ENCODE measurements at places on chromosomes 11 and 22.

- DNase-seq = no peak
Observed at GRCh38 chr11:12174477-12175143, 64.2 kb downstream of the MICAL2 start.

DNA sequence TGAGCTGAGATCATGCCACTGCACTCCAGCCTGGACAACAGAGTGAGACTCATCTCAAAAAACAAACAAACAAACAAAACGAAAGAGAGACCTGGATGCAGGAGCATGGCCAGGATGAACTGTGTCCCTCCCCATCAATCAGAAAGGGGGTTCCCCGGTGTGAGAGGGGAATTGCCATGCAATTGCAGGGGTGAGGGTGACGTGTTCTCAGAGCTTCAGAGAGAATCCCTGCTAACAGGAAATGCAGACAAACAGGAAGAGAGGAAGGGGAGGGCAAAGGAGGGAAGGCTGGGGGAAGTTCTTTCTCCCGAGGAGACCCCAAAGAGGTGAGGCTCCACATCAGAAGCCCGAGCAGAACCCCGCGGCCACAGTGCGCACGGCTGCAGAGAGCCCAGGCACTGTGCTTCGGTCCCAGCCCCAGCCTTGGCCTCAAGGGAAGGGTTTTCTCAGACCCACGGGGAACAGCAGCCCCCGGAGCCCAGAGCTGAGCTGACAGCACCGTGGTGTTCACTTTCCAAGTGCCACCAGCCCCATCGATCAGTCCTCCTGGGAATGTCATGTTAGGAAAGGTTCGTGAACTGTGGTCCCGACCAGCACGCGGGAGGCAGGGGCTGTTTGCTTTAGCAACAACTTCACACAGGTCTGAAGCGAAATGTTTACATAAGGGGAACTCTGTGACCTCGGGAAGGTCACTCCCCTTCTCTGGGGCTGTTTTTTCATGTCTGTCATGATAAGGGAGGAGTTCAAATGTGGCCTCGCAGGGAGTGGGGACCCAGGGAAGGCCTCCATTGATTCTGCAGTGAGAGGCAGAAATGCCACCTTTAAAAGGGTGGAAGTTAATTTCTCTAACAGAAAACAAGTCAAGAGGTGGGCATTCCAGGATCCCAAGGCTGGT is 108.0 kb upstream of the ANO1 start:
- DNase-seq = no peak

GRCh38 chr11:818396-819128 is at the start of gene PNPLA2:
Gene PNPLA2 (plus strand): TSS chr11:818914. CDS start chr11:819719, 805 bp downstream.
- no peak for DNase-seq

GRCh38 chr22:17664414-17665055 is 26.0 kb downstream of the BCL2L13 start:
- DNase-seq = no peak

DNA sequence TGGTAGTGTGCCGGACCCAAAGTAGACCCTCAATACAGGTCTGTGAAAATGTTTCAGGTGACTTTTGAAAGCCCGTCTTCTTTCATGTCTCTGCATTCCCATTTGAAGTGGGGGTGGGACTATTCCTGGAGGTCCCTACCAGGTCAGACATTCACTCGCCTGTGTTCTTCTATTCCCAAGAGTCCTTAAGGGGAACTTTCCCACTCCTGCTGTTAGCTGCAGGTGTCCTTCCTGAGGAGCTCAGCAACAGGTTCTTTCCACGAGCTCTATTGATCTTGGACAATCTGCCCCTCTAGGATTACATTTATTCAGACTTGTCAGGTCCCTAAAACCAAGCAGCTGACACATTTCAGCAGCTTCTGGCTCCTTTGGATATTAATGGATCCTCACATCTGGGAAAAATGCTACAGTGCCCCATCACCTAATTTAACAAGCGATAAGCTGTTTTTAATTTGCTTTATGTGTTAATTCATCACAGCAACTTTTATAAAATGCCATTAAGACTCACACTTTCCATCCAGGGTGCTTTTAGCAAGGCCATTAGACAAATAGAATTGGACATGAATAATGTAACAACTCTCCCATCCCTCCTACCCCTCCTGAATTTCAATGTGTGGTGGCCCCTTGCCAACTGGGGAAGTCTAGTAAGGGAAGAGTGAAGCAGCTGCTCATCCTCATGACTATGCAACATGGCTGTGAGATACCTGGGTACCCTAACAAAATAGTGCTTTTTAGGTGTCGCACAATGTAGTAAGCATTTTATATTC is 259.5 kb upstream of the CCDC90B start:
- no peak for DNase-seq

DNA sequence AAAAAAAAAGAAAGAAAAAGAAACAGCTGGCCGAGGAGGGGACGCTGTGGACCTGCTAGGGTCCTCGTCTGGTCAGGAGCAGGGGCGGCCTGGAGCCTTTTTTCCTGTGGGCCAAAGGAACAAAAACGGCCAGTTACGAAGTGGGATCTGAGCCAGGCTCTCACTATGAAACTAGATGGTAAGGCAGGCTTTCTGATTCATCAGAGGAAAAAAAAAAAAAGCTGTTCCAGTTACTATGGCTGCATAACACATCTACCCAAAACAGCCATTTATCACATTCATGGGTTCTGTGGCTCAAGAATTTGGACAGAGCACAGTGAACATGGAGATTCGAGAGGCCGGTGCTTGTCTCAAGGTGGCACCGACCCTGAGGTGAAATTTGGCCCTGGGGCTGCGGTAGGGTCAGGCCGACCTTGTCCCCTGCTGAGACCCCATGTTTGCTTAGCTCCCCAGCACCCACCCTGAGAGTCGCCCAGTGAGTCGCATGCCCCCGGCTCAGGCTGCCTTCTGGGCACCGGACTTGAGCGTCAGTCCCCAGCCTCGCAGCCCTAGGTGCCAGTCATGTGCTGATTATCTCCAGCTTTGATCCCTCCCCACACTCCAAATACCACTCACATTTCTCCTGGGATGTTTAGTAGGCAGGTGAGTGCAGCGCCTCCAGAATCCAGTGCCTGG is 34.2 kb downstream of the MRGPRD start:
- no peak for DNase-seq

GRCh38 chr22:24925586-24926427 is 20.7 kb downstream of the LHFPL7 start:
- DNase-seq = no peak

DNA sequence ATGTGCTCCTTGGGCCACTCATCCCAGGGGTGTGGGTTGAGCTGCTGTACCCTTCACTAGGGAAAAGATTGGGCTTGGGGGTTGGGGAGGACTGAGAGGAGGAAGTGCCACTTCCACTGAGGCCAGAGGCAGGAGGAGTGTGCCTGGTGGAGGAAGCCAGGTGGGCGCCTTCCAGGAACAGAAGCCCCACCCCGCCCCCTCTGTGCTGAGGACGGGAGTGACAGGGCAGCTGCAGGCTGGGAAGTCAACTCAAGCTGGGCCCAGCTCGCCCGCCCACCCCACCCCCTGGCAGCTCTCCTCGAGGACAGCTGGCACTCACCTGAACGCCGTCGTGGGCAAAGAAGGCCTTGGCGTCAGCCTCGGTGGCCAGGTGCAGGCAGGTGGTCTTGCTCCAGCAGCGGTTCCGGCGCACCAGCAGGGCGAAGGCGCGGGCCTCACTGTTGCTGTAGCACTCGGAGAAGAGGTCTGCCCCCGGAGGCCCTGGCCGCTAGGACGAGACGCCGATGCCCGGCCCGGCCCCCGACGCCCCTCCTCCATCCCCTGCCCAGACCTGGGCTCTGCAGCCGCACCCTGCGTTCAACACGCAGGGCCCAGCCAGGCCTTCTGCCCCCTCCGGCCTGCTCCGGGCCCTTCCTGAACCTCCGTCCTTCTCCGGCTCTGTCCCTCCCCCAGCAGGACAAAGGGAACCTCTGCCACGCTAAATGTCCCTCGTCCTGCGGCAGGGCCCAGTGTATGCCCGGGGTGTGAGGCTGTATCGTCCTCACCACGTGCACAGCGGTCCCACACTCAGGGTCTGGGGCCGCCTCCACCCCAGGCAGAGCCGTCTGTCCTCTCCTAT is 13.4 kb downstream of the TSSC4 start:
- no peak for DNase-seq

GRCh38 chr11:125275905-125276618 is 111.5 kb downstream of the PKNOX2 start:
- DNase-seq = no peak

DNA sequence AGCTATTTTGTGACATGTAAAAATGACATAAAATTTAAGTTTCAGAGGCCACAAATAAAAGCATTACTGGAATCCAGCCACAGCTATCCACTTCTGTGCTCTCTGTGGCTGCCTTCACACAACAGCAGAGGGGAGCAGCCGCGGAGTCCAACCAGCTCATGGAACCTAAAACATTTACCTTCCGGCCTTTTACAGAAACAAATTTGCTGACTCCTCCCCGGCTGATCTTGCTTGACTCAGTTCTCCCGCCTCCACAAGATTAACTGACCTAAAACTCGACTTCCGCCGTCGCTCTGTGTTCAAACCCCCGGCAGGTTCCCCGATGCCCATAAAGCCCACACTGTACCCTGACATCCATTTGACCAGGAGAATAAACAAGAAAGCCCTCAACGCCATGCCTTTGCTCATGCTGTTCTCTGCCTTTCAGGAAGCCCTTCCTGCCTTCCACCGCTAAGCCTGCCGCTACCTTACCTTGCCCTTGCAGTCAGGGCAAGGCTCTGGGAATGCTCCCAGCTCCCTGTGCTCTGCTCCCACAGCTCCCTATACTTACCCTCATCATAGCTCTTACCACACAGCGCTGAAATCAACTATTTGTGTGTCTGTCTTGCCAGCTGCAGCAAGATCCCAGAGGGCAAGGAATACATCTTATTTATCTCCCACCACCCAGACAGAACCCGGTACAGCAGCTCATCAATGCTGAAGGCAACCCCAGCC is 35.4 kb downstream of the MICAL3 start:
- no peak for DNase-seq

GRCh38 chr11:116885951-116886655 is 48.7 kb upstream of the APOA1 start:
- DNase-seq = no peak

DNA sequence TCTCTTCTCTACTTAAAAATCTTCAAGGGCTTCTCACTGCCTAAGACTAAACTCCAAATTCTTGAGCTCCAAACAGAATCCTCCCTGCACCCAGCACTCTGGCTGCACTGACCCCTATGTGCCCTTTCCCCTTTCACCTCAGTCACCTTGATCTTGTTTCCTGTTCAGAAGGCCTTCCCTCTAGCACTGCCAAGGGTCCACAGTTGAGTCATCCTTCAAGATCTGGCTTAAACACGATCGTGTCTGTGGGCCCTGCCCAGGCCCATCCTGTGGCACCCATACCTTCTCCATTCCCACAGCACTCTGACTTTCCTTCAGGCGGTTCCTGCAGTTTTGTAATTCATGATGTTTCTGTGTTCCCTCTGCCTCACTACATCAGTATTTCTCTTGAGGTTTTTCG is 129.2 kb downstream of the ARL14EP start:
- DNase-seq = no peak

DNA sequence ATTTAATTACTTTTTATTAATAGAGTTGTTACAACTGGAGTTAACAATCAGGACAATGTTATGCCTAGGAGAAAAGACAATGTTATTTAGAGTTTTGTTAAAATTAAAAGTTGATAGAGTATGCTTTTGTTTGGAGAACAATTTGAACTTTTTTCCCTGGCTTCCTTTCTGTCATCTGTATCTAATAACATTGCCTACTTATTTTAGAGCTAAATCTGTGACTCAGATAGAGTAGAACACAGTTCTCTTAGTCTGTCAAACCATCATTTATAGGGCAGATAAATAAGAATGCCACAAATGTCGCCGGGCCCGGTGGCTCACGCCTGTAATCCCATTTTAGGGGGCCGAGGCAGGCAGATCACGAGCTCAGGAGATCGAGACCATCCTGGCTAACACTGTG is 28.9 kb upstream of the YAP1 start:
- DNase-seq = no peak

- no peak for DNase-seq
Observed at GRCh38 chr11:126419801-126420697, 64.6 kb downstream of the ST3GAL4 start.

DNA sequence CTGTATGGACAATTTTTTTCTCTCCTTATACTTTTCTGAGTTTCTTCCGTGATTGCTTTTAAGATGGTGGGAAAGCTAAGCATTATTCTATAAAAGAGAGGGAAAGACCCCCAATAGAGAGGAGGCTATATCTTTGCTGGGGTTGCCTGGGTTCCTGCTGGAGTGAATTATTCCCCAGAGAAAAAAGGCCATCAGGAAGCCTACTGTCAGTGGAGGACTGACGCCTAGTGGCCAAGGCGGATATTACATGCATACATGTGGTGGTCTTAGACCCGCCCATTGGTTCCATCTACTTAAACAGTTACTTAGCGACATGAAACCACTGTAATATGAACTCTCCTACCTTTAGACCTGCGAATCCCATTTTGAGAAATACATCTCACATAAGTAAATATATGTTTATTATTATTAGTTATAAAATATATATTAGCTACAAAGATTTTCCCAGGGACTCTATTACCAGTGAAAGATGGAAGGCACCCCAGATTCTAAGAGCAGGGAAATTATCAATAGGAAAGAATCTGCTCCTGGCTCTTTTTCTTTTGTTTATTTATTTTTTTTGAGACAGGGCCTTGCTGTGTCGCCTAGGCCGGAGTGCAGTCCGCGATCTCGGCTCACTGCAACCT is 15.7 kb upstream of the PGA3 start:
- peak; percentile 72 for DNase-seq

DNA sequence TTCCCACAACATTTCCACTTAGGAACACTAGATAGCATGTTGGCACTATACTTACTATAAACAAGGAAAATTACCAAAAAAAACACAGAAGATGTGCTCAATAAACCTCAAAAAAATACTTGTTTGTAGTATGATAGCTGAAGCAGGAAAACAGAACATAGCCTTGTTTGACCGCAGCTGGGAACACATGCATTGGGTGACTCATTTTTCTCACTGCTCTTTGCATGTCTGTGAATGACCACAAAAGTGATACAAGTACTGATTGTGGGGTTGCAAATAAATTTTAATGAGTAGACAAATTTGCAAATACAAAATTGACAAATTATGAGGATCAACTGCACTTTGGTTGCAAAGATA is 22.8 kb upstream of the GUCY1A2 start:
- DNase-seq = no peak

- DNase-seq = peak; percentile 32
Observed at GRCh38 chr11:66068923-66069714, 953 bp upstream of the PACS1 start.

- no peak for DNase-seq
Observed at GRCh38 chr11:84724256-84724655, 902.9 kb downstream of the DLG2 start.

DNA sequence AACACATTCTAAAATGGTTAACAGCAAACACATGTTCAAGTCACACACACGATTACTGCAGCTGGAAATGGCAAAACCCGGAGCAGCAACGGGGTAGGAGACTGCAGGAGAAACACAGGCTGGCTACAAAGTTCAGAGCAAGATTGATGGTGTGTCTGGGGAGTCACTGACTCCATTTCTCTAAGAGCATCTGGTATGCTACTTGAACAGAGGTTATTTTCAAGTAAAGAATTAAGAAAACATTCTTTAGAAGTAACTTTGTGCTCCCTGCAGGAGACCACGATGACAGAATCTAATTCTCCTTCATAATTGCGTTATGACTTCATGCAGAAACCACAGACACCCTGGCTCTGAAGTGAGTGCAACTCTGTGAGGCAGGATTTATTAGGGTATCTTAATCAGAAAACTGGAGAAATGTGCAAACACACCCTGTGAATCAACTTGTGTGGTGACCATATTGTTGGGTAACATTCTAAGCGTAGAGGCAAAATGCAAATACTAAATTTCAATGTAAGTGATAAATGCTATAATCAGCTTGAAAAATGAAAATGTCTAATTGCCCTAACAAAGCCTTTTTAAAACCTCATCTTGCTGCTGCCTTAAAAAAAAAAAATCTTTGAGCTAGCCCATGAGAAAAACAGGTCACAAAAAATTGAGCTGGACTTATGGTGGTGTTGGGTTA is 303.0 kb downstream of the CADM1 start:
- DNase-seq = no peak
